Skin of body (tissue), 3 donors: ENCODE measurements at places on chromosomes 3 and 15. TPM values are rescaled to one million over a fixed set of nuclear protein-coding genes. Genes with fewer than 3 reads are reported as not detected.

- no peak for DNase-seq
These were observed 38.7 kb upstream of the CA12 start for GRCh38 chr15:63420333-63420747.

- DNase-seq, result peak; percentile 33
These were observed 15.7 kb downstream of the PDIA5 start for GRCh38 chr3:123082370-123083065.

DNA sequence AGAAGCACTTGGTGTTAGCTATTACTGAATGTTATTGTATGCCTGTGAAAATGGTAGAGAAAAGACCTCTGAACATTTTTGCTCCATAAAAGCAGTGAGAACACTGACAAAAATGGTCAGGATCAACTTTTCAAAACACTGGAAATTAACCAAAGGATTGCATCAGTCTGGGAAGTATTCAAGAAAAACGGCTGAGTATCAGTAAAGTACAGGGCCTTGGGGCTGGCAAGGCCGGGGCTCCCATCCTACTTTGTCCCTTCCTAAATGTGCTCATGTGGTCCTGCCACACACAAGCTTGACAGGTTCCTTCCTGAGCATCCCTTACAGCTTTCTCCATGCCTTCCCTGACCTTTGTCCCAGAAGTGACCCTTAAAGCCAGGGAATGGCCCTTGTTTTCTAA is 84.0 kb downstream of the CFAP20DC start:
- no peak for DNase-seq

- no peak for DNase-seq
These were observed 1.2 kb downstream of the CADPS start for GRCh38 chr3:62873761-62874710.

DNA sequence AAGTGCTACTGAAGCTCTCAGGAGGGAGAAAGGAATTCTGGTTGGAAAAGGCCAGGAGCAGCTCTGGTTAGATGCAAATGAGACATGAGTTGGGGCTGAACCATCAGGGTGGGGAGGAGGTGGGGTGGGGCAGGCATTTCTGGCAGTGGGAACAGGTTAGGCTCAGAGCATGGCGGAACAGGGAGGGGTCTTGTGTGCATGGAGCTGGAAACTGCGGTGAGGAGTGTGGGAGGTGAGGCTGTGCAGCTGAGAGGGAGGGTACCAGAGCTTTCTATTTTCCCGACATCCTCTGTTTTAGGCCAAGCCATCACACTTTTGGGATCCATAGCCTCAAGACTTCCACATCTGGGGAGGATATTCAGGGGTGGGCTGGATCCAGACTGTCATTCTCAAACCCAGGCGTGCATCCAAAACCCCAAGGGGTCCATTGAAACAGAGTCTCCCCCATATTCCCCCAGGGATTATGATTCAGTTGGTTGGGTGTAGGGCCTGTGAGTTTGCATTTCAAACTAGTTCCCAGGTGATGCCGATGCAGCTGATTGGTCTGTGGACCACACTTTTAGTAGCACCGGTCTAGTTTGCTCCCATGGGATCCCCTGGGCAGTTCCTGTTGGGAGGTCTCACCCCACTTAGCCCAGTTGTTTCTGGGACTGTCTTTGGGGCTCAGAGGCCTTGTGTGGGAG is 100.9 kb upstream of the TLE3 start:
- no peak for DNase-seq

DNA sequence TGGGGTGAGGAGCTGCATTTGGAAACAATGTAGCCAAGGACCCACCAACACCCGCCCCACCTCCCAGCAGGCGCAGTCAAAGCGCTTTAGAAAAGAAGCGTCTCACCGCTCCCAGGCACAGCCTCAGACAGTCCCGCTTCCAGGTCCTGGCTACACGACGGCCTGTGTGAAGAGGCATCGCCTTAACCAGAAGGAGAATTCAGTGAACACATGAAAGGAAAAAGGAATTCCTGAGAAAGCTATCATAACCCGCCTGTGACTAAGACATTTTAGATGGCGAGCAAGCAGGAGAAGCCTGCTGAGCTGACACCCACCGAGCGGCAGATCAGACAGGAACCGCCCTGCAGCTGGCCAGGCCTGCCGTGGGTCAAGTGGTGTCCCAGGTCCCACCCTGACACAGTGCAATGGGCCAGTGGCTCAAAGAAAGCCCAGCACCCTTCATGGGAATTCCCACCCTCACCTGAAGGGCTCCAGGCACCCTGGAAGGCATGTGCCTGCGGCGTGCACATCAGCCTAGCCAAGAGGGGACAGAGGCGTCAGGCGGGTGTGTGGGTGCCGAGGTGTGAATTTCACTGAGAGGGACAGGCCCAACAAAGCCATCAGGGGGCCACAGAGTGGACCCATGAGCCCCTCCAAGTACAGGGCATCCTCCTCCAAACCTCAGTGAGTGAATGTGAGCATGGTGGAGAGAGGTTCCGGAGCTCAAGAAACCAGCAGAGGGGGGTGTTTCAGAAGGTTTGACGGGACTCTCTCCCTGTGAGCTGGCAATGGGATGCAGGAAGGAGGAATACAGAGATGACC is 144.8 kb downstream of the NSMCE3 start:
- no peak for DNase-seq

- DNase-seq, result no peak
These were observed 66.8 kb downstream of the STAC start for GRCh38 chr3:36447061-36447460.

GRCh38 chr3:30779686-30780287 is 114.7 kb downstream of the GADL1 start:
- DNase-seq, result no peak

DNA sequence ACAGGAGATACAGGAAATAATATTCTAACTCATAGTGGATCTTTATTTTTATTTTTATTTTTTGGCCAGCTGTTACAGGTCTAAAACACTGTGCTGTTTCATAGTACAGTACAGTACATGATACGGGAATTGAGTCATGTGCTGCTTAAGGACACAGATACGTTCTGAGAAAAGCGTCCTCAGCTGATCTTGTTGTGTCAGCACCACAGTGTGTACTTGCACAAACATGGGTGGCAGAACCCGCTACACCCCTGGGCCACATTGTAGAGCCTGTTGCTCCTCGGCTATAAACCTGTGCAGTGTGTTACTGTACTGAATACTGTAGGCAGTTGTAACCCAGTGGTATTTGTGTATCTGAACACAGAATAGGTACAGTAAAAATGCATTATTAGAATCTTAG is 183.4 kb downstream of the OR4M2 start:
- no peak for DNase-seq

- no peak for DNase-seq
These were observed 873.9 kb downstream of the MCTP2 start for GRCh38 chr15:95105229-95105628.

GRCh38 chr3:115160295-115160694 is 13.2 kb upstream of the ZBTB20 start:
- DNase-seq, result no peak

DNA sequence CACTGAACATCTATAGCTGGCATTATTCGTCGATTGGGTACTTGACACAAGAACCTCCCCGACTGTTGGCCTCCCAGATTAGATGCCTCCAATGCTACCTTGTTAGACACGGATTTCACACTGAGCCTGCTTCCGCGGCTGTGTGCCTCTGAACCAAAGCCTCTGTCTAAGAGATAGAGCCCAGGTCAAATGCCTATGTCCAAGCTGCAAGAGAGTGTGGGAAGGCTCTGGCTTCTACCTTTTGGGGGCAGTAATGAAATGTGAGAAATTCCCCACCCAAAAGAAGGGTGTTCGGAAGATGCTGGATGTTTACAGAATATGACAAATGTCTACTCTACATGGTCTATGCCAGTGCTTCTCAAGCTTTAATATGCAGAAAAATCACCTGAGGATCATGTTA is 2.0 kb upstream of the RPUSD2 start:
- no peak for DNase-seq

GRCh38 chr3:134827213-134827612 is 32.2 kb downstream of the EPHB1 start:
- DNase-seq, result no peak

GRCh38 chr3:64037084-64037483 is 13.8 kb upstream of the PSMD6 start:
- DNase-seq, result no peak

Gene GMNC
- not detected for total RNA-seq

Gene FBXL2
- 13.8 TPM for total RNA-seq

Gene TM6SF1
- 4.5 TPM for total RNA-seq

Gene COL7A1
- total RNA-seq, result 71.4 TPM

Gene NR2E3
- total RNA-seq, result 0.79 TPM

Gene KLHL40
- total RNA-seq, result 13.4 TPM

Gene PLA2G4E
- total RNA-seq, result 33.8 TPM

Gene GABRB3
- total RNA-seq, result 1.8 TPM

Gene HDDC3
- total RNA-seq, result 7.9 TPM
